Left renal pelvis (tissue), 4 donors: ENCODE measurements at places on chromosomes 7 and 10. TPM values are rescaled to one million over a fixed set of nuclear protein-coding genes. Genes with fewer than 3 reads are reported as not detected.

The SPDYE16 gene
- 2.0 TPM for polyA plus RNA-seq

The FAM131B gene
- polyA plus RNA-seq: 3.0 TPM

The CPED1 gene
- 33.4 TPM for polyA plus RNA-seq

The TMEM184A gene
- 7.2 TPM for polyA plus RNA-seq

DNA sequence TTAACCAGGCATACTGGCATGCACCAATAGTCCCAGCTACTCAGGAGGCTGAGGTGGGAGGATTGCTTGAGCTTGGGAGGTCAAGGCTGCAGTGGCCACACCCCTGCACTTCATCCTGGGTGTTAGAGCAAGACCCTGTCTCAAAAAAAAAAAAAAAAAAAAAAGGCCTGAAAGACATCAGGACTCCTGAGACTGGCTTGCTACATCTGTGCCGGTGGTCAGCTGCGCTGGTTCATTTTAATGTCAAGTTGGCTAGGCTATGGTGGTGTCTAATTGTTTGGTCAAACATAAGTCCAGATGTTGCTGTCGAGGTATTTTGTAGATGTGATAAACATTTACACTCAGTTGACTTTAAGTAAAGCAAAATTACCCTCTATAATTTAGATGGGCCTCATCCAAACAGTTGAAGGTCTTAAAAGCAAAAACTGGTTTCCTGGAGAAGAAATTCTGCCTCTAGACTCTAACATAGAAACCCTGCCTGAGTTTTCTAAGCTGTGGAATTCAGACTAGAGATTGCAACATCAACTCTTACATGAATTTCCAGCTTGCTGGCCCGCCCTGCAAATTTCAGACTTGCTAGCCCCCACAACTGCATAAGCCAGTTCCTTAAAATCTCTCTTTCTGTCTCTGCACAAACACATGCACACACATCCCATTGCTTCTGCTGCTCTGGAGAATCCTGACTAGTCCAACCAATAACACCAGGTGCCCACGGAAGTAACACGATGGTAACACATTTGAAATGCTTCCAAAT lies 18.2 kb downstream of the MYOF start:
- DNase-seq: no peak

GRCh38 chr10:103582331-103583123 lies 89.0 kb downstream of the NEURL1 start:
- DNase-seq: no peak

GRCh38 chr10:3532644-3533043 lies 252.4 kb downstream of the KLF6 start:
- DNase-seq: no peak

- DNase-seq: no peak
Measured at GRCh38 chr7:128812514-128813168, 17.6 kb upstream of the FLNC start.

DNA sequence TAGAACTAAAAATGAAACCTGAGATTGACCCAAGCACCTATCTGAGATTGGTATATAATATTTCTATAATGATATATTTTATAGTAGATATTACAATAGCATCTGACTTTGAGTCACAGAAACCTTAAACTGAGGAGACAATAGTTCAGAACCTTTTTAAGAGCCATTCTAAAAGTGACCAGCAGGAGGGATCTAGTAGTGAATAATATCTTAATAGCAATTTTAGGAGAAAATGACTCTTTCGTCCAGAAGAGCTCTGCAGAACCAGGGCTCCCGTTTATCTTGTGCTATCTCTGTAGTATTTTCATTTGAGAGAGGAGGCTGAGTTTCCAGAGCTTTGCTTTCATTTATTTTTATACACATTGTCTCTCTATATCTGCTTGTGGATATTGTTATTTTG lies 68.1 kb downstream of the PODXL start:
- no peak for DNase-seq

DNA sequence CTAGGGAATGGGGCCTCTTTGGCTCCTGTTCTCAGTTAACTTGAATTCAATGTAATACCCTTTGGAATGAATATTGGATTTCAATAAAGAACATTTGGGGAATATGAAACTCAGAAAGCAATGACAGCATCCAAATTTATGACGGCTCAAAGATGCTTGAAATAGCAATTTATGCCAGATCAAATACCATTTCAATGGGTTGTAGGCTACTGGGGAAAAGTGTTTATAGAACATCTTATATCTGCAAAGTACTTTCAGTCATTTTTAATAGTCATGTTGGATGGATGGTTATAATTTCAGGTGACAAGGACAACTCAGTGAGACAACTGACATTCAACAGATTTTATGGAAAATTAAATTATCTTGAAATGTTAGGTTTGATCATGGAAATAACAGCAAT lies 772.7 kb downstream of the PHTF2 start:
- DNase-seq: no peak

DNA sequence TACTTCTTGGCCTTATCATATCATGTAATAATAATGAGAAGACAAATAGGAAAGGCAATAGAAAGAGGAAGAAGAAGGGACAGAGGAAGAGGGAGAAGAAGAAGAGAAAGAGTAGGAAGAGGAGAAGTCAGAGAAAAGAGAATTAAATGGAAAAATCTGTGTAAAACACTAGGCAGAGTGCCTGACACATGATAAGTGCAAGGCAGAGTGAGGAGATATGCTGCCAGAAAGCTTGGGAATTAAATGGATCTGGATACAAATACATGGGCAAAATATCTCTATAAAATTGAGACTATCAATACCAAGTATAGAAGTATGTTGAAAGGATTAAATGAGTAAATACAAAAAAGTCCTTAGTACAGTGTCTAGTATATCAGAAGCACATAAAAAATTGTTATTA lies 124.8 kb downstream of the CACNA2D1 start:
- DNase-seq: no peak

- DNase-seq: no peak
Measured at GRCh38 chr7:115851291-115851690, 179.3 kb downstream of the TFEC start.

GRCh38 chr7:143846692-143847091 lies 55.3 kb downstream of the TCAF1 start:
- DNase-seq: no peak

DNA sequence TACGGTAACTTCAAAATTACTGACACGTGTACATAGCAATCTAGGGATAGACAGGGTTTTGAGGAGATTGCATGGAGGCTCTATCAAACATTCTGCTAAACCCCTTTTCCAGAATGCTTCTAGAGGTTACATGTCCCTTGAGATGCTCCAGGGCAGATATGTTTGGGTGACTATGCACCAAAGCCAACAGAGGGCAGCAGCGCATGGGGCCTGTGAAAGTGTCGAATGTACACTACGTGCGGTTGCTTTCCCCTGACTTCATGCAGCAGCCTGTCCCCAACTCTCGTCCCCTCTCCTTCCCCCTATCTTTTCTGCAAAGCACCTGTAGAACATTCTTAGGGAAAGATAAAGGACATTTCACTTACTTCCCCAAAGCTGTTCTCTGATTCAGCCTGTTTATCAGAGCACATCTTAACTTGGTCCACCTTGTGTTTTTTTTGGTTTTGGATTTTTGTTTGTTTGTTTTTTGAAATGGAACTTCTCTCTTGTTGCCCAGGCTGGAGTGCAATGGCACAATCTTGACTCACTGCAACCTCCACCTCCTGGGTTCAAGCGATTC lies 90.2 kb downstream of the UBE3C start:
- no peak for DNase-seq

DNA sequence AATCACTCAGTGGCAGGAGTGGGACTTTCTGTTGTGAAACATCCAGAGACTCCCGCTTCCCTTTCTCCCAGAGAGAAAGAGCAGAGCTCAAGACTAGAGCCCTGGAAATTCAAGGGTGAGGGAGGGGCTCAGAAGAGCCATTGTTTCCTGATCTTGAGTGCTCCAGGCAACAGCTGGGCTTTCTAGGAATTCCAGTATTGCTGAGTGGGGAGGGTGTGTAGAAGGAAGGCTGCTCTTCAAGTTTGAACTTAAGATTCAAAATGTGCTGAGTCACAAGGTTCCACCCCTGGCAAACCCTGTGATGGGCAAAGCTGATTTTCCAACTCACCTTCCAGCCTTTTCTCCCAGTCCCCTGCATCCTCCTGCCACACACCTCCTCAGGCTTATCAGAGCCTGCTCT lies 42.3 kb upstream of the MSRB2 start:
- no peak for DNase-seq

DNA sequence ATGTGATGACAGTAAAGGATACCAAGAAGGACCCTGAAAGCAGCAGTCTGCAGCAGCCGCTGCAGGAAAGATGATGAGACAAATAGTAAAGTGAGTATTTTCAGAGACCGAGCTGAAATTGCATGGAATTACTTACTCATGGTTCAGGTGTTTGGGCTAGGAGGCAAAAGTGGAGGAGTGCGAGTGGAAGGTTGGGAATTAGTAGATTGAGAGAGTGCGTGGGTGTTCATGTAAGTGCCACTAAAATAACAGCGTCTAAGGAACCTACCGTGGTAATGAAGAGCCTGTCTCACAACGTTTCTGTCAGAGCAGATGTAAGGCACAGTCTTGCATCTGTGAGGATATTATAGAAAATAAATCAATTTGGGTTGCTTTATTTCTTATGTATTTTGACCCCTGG lies 48.3 kb upstream of the FMC1 start:
- DNase-seq: no peak

DNA sequence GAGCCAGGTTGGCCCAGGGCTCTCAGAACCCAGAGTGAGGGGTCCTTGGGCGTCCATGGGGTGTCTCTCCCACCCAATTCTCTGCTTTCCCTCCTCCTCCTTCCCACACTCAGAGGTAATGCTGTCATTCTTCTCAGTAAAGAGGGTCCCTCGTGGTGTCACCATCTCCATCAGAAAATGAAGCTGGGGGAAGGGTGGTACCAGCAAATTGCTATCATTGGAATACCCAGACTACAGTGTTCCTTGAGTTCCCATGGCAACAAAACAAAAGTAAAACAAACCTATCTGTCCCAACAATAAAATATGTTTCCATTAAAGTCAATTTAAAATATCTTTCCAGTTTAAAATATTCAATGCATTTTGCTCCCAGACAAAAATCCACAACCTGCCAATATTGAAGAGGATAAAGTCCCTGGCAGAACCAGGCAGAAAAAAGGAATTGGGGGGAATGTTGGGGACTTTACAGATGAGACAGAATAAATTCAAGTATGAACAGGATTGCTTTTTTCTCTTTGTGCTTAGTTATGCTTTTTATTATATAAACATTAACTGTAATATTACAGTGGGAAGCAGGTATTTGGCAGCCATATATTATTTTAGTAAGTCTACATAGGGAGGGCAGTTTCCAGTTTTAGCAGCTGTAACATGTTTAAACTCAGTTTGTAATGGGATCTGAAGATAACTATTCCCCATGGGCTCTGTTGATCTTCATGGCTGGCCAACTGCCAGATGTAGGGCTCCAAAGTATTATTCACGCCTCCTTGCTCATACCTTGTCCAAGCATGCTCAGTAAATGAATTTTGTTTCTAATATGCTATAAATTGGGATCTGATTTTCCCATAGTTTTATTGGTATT lies 182.1 kb downstream of the ARID5B start:
- no peak for DNase-seq

DNA sequence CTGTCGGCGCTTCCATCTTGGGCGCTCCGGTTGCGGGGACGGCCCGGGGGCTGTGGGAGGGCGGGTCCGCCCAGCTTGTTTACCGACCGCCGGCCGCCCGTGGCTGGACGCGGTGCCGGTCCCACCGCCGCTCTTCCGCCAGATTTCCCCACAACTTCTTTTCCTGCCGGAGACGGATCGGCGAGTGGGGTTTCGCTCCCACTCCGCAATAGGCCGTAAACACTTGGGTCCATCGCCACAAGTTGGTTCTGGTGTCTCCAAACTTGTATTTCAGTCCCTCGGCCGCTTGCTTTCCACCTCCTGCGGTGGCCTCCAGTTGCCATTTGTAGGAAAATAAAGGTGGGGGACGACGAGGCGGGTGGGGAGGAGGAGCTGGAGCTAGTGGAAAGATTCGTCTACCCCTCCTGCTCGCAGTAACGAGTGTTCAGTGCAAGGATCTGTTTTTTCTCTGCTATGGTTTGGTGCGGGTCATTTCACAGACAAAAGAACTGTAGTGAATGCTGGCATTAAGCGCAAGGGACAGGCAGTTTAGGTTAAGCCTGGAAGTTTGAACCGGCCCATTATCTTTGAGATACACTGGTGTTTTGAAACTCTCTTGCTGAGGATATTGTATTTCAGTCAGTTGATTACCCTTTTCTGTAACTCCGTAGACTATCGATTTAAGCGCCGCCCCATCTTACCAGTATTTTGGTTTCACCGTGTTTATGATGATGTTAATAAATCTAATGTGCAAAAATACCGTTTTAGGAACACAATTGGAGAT lies 24.3 kb upstream of the ZRANB1 start:
- DNase-seq: peak; percentile 66

GRCh38 chr7:86768967-86769760 lies 125.5 kb downstream of the GRM3 start:
- no peak for DNase-seq

- no peak for DNase-seq
Measured at GRCh38 chr10:78863140-78863905, 205.4 kb upstream of the ZMIZ1 start.

- peak; percentile 51 for DNase-seq
Measured at GRCh38 chr7:22445140-22445743, 54.7 kb downstream of the STEAP1B start.

- no peak for DNase-seq
Measured at GRCh38 chr10:78991187-78991586, 77.6 kb upstream of the ZMIZ1 start.

DNA sequence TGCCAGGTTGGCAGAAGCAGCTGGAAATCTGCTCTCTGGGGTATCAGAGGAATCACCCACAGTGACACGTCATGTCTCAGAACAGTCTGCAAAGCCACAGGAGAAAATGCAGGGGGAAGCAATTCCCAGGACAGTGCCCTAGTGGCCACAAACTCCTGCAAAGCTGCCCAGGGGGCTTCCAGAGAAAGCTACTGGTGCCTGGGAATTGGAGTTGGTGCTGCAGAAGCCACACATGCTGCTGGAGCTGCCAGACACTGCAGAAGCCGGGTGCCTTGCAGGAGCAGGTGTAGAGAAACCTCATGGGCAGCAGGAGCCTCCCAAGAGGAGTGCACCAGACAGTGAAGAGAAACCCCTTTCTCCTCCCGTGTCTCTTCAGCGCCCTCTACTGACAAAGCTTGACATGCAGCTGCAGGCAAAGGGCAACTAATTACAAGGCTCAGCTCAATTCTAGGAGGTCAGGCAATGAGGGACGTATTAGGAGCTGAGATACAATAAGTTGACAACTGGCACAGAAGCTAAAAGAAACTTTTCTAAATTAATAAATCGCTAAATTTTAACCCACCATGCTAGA lies 30.2 kb upstream of the NUB1 start:
- no peak for DNase-seq
